ENCODE measurements at places on chromosomes 3 and 15.

- no peak for DNase-seq
Observed at GRCh38 chr15:34716111-34716510, 38.7 kb downstream of the GJD2 start.

- DNase-seq, result no peak
Observed at GRCh38 chr3:41250825-41251224, 51.5 kb downstream of the CTNNB1 start.

DNA sequence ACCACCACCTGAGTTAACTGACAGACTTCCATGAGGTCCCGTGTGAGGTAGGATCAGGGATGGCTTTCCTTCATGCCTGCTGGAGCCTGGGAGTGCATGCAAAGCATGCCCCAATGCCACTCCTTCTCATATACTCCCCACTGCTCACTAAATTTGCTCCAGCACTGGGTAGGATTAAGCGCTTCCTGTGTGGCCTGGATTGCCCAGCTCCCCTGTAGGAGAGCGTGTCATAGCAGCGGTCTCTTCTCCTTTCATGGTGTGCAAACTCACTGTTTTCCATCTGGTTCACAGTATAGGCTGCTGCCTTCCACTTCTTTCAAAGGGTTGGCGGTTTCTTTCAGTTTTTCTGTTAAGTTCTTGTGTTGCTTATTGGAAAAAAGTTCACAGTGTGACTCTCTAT lies 34.1 kb upstream of the ABI3BP start:
- no peak for DNase-seq

DNA sequence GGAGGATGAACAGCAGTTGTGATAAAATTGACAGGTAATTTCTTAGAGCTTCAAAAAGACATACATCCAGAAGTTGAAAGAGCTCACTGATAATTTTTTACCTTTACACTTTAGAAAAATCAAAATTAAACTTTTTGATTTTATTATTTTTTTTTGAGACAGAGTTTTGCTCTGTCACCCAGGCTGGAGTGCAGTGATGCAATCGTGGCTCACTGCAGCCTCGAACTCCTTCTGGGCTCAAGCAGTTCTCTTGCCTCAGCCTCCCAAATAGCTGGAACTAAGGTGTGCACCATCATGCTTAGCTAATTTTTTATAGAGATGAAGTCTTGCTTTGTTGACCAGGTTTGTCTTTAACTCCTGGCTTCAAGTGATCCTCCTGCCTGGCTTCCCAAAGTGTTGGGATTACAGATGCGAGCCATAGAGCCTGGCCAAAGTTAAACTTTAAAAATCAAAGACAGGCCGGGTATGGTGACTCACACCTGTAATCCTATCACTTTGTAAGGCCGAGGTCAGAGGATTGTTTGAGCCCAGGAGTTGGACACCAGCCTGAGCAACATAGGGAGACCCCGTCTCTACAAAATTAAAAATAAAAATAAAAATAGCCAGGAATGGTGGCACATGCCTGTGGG lies 21.7 kb downstream of the PLA2G4F start:
- DNase-seq, result no peak

- DNase-seq, result no peak
Observed at GRCh38 chr3:67650084-67650483, 4.3 kb downstream of the SUCLG2 start.

DNA sequence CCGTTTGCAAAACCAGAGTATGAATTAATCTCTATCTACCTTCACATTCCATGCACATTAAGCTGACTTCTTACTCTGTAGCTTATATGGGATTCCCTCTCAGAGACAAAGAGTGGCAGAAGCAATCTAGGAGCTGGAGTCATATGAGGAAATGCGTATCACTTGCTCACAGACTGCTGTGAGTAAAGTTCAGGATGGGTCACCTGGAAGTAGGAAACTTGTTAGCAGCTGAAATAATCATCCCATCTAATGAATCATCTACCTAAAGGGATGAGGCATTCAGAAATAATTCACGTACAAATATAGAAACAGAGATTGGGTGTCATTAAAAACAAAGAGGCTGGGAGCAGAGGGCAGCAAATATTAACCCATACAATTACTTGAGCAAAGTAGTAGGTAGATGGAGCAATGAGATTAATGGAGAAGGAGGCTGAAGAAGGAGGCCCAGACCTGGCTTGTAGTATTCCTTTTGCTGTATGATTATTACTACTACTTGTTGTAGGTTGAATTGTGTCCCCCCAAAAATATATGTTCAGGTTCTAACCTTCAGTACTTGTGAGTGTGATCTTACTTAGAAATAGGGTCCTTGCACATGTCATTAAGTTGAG lies 866.3 kb downstream of the ROBO2 start:
- DNase-seq, result no peak

- DNase-seq, result no peak
Observed at GRCh38 chr3:140180603-140181002, 245.6 kb downstream of the CLSTN2 start.

DNA sequence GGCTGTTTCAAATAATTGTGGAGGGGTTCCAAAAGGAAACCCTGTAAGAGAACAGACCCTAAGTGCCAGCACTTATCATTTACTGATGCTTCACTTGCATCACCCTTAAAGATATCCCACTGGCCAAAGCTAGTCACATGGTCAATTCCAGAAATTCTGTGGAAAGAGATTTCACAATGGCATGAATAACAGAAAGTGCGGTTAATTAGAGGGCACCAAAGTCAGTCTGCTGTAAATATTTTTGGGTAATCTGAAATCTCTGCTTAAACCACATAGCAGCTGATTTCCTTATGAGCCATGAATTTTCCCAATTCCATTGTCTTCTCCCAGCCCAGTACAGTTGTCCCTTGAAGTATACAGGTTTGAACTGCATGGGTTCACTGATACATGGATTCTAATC lies 346.1 kb downstream of the SI start:
- DNase-seq, result no peak

GRCh38 chr15:92979011-92979701 lies 79.0 kb downstream of the CHD2 start:
- no peak for DNase-seq

DNA sequence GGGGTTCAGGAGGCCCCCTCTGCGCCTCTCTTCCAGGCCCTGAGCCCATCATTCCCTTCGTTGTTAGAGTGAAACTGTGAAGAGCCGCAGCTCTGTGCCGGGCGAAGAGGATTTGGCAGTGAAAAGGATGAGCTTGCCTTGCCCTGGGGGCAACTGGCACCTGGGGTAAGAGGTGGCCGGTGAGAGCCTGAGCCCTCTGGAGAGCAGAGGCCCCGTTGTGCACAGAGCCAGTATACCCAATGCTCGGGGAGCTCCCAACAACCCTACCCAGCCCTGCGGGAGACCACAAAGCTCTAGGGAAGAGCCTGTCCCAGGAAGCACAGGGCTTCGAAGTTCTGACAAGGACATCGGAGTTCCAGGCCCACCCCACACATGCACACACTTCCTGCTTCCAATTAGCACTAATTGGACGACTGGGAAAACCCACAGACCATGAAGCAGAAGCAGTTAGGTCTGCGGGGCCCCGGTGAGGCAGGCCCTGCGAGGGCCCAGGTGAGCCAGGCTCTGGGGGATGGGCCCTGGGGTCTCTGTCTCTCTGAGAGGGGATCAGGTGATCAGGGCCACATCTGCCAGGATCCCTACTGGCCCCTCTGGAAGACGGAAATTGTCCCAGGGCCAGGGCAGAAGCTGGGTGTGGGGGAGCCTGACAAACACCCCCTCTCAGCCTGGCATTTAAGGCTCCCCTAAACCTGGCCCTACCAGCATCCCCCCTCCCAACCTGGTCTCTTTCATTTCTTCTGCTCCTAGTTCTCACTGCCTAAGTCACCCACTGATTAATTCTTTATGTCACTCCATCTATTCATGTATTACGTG lies 27.9 kb upstream of the SFMBT1 start:
- no peak for DNase-seq

- peak; percentile 4 for DNase-seq
Observed at GRCh38 chr3:66822186-66823008, 175.7 kb upstream of the KBTBD8 start.

- peak; percentile 99 for DNase-seq
Observed at GRCh38 chr3:126472277-126473006, 3.2 kb downstream of the ZXDC start.

DNA sequence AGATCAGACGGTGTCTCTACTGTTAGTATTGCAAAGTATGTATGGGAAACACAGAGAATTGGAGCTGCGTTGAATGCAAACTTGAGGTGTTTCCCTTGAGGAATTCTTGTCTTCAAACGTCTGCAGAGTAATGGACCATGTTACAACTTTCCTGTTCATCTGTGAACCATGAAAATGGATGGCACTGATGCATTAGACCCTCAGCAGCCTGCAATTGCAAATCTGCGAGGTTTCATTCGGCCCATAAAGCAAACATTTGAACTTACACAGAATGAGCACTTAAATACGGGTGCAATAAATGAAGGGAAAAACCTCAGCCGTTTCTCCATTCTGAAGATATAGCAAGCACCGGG lies 49.7 kb downstream of the LRRN1 start:
- no peak for DNase-seq

- DNase-seq, result peak; percentile 23
Observed at GRCh38 chr3:185423178-185423577, 60.2 kb downstream of the MAP3K13 start.

- DNase-seq, result no peak
Observed at GRCh38 chr3:30567139-30567753, 39.2 kb upstream of the TGFBR2 start.

Measured in inflammatory macrophage treated with lipopolysaccharide for 4 hours (primary cell).